ENCODE measurements at places on chromosomes 7 and 10.

DNA sequence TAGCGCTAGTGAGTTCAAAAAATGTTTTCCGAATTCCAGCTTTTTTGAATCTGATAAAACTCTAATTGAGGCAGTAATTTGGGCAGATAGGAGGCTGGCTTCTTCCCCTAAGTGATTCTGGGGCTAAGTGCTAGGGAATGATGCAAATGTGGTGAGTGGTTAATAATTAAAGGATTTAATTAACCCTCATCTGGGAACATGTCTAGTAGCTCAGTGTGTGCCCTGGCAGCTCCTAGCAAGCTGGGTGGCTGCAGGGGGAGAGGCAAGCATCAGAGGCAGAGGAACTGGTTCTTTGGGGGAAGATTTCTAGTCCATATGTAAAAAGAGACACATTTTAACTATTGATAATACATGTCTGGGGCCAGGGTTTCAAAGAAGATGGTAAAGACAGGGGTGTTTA, 354.5 kb downstream of the WDR11 start:
- no peak for DNase-seq

DNA sequence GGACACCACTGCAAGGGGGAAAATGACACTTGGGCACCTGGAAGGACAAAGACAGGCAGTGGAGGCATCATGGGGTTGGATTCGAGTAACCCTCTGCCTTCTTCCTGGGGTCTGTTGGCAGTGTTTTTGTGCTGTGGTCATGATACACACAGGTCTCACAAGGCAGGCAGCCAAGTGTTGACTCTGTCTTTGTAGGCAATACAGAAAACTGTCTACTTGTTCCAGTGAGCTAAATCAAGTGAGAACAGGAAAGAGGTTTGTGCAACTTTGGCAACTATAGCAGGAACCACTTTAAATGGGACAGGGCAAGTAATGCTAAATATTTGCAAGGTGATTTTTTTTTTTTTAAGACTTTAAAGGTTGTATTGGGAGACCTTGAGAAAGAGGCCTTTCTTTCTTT, 578.6 kb upstream of the GALNT17 start:
- peak; percentile 31 for DNase-seq

DNA sequence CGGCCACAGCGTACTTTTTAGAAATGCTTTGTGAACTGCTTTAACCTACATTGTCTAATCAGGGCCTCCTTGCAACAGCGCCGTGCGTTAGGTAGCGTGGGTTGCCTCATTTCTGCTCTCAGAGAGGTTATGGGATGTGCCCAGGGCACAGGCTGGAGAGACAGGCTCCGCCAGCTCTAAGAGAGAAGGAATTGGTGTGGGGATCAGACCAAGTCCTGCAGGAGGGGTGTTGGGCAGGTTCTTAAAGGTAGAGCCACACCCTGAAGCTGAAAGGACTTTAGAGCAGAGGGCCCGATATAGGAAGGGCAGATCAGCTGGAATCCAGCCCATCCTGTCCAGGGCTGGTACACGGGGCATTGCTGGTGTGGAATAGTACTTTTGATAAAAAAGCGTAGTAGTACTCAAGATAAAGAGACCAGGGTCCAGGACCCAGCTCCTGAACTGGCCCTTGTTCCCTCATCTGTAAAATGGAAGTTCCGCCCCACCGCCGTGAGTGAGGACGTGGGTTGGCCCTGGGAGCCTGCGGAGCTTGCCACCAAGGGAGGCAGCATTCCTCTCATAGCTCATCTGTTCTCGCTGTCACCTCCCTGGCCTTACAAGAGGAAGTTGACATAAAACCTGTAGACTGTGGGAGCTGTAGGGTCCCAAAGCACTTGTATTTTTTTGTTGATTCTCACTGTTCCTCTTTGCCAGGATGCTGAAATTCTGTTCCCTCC, 37.2 kb downstream of the TMEM120A start:
- DNase-seq = no peak

DNA sequence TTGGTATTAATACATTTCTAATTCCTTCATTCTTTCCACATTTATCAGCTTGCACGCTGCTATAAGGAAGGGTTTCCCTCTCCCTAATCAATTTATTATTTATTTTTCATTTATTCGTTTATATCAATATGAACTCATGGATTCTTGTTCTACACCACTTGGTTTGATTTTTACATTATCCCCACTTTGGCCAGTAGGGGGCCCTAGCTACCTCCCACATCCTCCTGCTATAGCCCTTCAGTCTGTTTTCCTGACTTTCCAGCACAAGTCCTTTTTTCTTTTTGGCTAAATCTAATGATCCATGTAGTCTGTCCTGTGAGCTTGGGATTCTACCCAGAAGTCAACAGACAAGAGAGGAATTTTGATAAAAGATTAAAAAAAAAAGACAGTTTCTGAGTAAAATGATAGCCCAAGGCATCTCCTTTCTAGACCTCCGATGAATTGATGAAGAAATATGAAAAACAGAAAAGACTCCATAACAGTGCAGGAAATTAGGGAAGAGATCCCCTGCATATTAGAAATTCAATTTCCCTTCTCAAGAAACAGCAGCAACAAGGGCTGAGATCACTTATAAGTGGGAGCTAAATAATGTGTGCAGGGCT, 47.7 kb downstream of the LYZL2 start:
- no peak for DNase-seq

DNA sequence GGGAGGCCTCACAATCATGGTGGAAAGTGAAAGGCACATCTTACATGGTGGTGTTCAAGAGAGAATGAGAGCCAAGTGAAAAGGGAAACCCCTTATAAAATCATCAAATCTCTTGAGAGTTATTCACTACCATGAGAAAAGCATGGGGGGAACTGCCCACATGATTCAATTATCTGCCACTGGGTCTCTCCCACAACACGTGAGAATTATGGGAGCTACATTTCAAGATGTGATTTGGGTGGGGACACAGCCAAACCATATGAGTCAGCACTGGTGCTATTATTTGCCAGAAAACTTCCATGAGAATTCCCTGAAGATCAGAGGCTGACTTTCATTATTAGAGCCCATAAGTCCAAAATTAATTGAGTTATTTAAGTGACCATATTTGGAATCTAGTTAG, 1001.2 kb upstream of the POT1 start:
- DNase-seq = no peak

DNA sequence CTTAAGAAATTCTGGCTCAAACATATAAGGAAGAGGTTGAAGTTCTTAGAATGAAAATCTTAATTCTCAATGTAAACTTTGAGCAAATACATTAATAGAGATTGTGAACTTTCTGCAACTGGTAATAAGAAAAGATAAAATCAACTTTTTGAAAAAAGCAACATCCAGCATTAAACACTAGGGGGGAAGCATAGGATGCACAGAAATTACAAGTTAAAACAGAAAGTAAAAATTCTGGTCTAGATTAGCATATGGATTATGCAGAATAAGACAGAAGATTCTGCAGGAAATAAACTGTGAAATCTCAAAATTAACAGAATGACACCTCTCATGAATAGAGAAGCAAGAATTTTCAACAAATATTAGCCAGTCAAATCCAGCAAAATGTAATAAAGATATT, 38.0 kb upstream of the CAV2 start:
- no peak for DNase-seq

- DNase-seq = no peak
Measured at GRCh38 chr10:47364911-47365310, 16.7 kb downstream of the RBP3 start.

DNA sequence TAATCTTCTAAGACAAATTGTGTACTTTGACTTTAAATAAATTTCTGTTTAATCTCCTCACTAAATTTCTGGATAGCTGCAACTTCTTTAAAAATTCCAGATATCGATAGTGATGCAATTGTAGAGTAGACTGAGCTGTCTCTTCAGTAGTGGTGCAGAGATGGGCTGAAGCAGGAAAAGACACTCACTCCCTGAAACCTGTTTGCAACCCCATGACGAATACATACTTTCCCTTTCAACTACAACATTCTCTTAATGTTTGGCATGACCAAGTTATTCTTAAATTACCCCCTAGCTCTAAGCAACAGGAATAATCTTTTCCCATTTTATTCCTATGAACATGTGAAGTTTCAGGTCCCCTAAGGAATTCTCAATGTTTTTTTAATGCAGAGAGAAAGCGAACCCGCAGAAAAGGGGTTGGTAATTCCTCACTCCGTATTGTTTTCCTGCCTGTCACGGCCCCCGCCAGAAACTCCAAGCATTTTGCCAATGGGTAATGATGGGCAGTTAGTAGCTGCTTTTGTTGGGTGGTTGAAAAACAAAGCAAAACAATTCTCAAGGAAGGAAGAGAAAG, 1.3 kb downstream of the THSD7A start:
- no peak for DNase-seq

GRCh38 chr7:125444864-125445263, 515.2 kb upstream of the POT1 start:
- DNase-seq = no peak

- DNase-seq = no peak
Measured at GRCh38 chr7:26525398-26526264, 234.0 kb downstream of the SNX10 start.

- DNase-seq = no peak
Measured at GRCh38 chr10:62422068-62422590, 48.0 kb downstream of the ZNF365 start.

DNA sequence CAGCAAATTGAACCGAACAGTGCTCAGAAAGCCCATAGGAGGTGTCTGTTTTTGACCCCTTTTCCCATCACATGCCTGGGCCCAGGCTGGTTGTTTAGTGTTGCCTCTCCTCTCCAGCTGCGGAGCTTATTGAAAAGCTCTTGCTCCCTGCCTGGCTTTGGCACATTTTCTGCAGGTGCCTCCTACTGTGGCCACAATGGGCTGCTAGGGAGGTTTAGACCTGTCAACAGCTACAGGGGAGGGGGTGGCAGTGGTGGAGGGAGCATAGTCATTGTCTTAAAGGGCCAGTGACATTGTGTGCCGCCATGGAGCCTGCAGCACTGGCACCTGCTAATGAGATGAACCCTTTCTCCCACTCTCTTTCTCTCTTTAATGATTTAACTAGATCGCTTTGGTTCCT, 13.2 kb upstream of the ENO4 start:
- DNase-seq = no peak

GRCh38 chr10:5524641-5525560, at the start of gene CALML3:
CALML3 (plus strand) TSS chr10:5524961; CDS start chr10:5525086, 125 bp downstream.
- no peak for DNase-seq

- DNase-seq = no peak
Measured at GRCh38 chr10:29734962-29735627, 100.3 kb upstream of the SVIL start.

DNA sequence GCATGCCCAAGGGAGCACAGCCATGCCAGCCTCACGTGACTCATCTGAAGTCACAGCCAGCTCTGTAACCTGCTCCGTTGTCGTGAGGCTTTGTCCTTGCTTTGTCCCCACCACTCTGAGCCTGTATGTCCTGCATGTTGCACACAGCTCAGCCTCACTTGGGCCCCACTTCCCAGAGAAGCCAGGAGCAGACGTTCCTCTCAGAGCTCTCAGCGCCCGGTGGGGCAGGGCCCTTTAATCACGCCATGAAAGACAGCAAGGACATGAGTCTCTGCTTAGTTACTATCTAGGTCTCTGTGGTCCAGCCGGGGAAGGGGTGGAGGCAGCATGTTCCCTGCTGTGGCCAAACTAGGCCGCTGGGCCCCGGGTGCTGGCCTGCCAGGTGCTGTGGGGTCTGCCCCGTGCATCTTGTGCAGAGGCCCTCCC, 127.4 kb upstream of the FAM20C start:
- no peak for DNase-seq

- DNase-seq = no peak
Measured at GRCh38 chr7:153934048-153934447, 118.2 kb upstream of the DPP6 start.

DNA sequence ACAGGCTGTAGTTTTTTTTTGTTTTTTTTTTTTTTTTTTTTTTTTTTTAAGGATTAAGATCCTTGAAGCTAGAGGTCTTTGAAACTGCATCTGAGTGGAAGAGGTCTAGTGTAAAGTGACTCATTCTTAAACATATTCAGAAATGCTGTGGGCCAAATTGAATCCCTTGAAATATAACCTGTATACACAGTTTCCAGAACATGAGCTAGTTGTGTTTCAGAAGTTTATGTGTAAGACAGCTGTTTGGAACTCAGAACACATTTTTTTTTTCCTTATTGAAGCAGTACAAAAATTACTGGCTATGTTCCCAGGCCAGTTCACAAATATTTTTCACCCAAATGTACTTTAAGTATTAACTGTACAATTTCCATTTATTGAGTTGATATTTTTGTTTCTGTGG, 67.9 kb downstream of the PPP1R9A start:
- DNase-seq = no peak

- no peak for DNase-seq
Measured at GRCh38 chr7:15197042-15197977, 294.8 kb upstream of the DGKB start.

- DNase-seq = no peak
Measured at GRCh38 chr7:103524042-103524907, 78.3 kb upstream of the SLC26A5 start.

- no peak for DNase-seq
Measured at GRCh38 chr7:155469311-155470185, 11.6 kb downstream of the EN2 start.

DNA sequence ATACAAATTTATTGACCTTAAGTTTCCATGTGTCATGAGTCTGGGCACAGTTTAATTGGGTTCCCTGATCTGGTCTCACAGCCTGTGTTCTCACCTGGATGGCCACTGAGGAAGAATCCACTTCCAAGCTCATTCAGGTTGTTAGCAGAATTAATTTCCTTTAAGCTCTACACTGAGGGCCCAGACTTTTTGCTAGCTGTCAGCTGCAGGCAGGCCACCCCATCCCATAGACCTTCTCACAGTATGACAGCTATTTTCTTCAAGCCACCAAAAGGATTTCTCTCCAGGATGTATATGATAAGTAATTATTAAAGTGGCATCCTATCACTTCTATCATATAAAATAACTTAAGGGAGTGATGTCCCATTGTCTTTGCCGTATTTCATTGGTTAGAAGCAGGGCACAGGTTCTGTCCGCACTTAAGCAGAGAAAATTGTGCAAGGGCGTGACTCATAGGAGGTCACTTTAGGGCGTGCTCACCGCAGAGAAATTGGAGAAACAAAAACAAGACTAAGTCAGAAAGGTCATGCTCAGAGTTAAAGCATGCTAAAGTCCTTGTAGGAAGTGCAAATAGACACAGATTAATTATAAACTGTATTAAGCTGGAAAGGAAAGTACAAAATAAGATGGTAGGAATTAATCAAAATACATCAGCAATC, 109.9 kb downstream of the AHR start:
- DNase-seq = no peak

DNA sequence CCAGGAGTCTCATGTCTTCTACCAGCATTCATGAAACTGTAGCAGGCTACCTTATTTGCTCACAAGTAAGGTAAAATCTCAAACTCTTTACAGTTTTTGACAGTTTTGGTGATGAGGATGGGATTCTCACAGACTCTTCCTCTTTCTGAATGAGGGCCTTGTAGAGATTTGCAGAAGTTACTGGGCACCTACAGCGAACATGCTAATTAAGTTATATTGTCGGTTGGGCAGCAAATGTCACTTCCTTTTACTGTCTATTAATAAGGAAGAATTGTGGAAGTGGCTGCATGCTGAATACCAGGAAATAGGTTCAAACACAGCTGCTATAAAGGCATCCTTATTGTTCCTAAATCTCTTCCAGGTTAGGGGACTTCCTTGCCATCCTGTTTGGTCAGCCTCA, 189.6 kb downstream of the DNAJC1 start:
- DNase-seq = no peak
